ENCODE measurements at places on chromosomes 2 and 18. TPM values are rescaled to one million over a fixed set of nuclear protein-coding genes. Genes with fewer than 3 reads are reported as not detected.

- H3K4me1 ChIP-seq = no peaks in the 10 kb centered on the region
- no peak for DNase-seq
- H3K4me3 ChIP-seq = no peak overlapping the region
- no peaks in the 10 kb centered on the region for H3K27me3 ChIP-seq
Measured at GRCh38 chr2:189083106-189083505, 96.5 kb downstream of the COL5A2 start.

DNA sequence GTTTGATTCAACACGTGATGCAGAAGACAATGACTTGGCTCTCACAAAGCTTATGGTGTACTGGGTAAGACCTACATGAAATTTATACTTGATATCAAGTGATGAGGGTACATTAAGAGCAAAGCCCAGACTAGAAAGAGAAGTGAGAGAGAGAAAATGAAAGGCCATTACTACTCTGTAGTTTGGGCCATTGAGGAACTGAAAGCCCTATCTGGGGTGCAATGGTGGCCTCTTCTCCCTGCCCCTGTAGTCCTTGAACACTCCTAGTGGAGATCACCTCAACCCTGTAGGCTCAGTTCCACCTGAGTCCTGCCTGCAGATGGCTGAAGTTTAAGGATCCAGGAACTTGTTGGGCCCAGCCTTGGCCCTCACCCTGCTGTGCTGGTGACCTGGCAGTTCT is 569.8 kb upstream of the MEX3C start:
- H3K27me3 ChIP-seq = no peaks in the 10 kb centered on the region
- no peak overlapping the region for H3K4me3 ChIP-seq
- DNase-seq = no peak
- no peaks in the 10 kb centered on the region for H3K4me1 ChIP-seq
- H3K27ac ChIP-seq = no peak overlapping the region
- H3K36me3 ChIP-seq = no peaks in the 10 kb centered on the region

- no peak for DNase-seq
- H3K27ac ChIP-seq = no peak overlapping the region
- H3K4me1 ChIP-seq = no peaks in the 10 kb centered on the region
Measured at GRCh38 chr2:212726403-212726802, 187.8 kb upstream of the ERBB4 start.

The DYNAP gene
- not detected for total RNA-seq

GRCh38 chr2:32976409-32977063 is 29.8 kb downstream of the LTBP1 start:
- peak overlapping the region; percentile 65 for H3K27ac ChIP-seq
- no peak for DNase-seq
- H3K36me3 ChIP-seq = no peaks in the 10 kb centered on the region
- no peak overlapping the region for H3K4me3 ChIP-seq
- peaks cover 40% of the 10 kb centered on the region for H3K4me1 ChIP-seq

The ACMSD gene
- not detected for total RNA-seq
